MG63 (cell line): ENCODE measurements at places on chromosomes 11 and 22. TPM values are rescaled to one million over a fixed set of nuclear protein-coding genes. Genes with fewer than 3 reads are reported as not detected.

The NAALAD2 gene
- not detected in 2 replicates for total RNA-seq

GRCh38 chr11:108669711-108670110, 4.8 kb downstream of the DDX10 start:
- DNase-seq, result no peak

- no peak for DNase-seq
Observed at GRCh38 chr11:125053167-125053566, 9.9 kb upstream of the SLC37A2 start.

DNA sequence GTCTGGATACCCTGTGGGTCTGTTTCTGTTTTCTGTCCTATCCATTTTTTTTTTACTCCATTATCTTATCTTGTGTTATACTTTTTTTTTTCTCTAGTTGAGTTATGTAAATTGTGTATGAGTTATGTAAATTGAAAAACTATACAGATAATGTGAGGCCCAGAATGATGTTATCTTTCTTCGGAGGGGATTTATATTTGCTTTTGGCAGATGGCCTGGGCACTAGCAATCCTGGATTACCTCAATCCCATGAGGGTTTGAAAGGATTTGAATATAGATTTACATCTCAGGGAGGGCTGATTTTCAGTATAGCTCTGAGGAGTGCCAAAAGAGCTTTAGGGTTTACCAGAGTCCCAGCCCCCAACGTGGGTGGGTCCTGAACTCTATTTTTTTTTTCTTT, 71.0 kb downstream of the CSTPP1 start:
- DNase-seq, result no peak

DNA sequence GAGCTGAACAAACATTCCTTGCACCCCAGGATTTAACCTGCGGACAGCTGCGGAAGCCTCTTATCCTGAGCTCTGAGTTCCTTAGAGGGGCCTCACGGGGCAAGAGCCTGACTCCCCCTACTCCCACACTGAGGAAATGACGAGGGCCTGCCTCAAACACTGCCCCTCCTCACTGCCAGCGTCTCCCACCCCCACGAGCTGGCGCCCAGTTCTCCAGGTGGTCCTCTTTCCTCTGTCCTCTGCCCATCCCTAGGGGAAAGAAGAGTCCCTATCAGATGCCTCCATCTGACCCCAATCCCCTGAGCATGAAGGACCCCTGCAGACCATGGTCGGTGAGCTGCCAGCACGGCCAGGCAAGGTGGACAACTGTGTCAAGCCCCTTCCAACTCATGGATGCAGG, 14.3 kb downstream of the CHST1 start:
- DNase-seq, result no peak

DNA sequence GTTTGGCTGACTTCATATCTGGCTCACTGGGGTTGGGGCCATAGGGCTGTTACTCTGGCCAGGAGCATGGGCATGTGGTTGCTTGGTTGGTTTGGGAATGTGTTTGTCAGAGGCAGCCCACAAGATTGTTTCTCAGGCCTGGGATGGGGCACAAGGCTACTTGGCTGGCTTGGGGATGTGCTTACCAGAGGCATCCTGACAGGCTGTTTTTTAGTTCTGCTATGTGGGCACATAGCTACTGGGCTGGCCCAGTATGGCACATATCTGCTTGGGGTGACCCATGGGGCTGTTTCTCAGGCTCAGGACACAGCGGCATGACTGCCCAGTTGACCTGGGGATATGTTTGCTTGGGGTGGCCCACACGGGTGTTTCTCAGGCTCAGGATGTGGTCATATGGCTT, 94.6 kb upstream of the PGR start:
- no peak for DNase-seq

- DNase-seq, result peak; percentile 28
Observed at GRCh38 chr11:12205330-12205729, 94.9 kb downstream of the MICAL2 start.

The ADAMTS8 gene
- total RNA-seq, result 2.6 and 3.5 TPM in 2 replicates

The DGCR8 gene
- 16.3 and 31.0 TPM in 2 replicates for total RNA-seq

DNA sequence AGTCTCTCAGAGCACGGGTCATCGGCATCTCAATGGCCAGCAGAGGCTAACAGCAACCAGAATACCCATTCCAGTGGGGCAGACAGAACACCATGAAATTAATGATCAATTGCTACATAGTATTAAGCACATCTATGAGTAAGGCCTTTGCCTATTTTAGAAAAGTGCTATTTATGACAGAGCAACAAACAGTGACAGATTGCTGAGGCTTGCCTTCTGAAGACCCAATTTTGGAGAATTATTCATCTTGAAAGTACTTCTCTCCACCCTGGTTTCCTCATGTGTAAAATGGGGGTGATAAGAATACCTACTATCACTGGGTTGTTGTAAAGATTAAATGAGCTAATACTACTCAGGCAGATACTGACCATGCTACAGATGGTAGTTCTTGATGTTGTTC, 232.7 kb downstream of the TENM4 start:
- no peak for DNase-seq

- no peak for DNase-seq
Observed at GRCh38 chr11:96103102-96103501, 179.2 kb upstream of the MTMR2 start.

DNA sequence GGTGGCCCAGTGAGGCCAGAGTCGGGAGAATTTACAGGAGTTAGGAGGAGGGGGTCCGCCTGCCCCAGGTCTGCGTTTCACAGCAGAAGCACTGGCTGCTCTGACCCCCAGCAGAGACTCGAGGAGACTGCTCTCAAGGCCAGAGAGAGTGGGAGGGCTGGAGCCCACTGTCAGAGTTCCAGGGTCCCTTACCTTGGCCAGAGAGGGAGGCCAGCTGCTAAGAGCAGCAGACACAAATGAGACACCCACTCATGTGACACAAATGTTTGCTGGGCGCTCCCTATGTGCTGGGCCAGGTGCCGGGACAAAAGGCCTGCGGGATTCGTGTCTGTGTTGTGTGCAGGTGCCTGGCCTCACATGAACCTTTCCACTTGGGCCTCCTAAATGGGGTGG, 2.8 kb upstream of the TNFRSF13C start:
- DNase-seq, result no peak

DNA sequence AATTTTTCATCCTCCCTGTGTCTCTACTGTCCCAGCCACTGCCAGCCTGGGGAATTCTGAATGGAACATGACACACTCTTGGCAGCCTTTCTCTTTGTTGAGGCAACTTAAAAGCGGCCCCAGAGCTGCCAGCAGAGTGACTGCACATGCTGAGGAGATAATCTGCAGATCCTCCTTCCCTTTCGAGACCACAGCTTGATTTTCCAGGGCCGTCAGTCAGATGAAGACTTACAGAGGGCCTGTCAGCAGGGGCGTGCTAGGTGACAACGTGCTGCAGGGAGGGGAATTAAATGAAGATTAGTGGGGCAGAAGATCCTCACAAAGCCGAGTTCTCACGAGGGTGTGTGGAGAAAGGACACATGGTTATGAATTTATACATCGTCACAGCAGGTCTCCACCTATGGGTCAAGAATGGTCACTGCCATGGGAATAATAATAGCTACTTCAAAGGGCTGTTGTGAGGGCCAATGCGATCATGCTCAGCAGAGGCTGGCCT, 193.5 kb upstream of the PITPNB start:
- DNase-seq, result peak; percentile 85

DNA sequence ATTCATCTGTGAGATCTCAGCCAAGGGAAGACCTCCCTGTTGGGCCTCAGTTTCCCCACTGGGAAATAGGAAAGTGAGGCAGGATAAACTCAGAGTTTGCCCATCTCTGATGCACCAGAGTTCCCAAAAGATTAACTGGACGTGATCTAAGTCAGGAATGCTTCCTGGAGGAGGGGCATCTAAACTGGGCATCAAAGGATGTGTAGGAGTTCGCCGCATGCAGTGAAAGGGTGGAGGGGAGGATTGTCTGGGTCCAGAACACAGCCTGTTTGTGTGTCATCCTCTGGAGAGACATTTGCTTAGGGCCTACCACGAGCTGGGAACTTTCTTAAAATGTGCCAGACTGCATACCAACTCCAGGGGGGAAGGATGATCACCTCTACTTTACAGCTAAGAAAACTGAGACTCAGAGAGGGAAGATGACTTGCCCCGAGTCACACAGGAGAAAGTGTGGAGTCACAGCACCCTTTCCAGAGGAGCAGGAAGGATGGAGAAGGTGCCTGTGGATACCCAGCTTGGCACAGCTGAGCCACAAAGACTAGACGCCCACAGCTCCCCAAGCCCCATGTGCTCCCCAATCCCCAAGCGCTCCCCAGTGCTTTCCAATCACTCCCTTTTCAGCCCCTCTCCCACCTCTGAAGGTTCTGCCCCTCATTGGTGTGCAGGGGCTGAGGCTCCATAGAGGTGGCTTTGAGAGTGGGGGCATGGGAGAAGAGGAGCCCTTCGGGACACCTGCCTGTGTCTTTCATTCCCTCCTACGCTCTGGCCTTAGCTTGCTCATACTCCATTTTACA, 50.1 kb downstream of the MN1 start:
- no peak for DNase-seq

The TMEM41B gene
- 44.5 and 54.9 TPM in 2 replicates for total RNA-seq

The ASPHD2 gene
- 1.8 and 3.4 TPM in 2 replicates for total RNA-seq
